ENCODE measurements at places on chromosomes 12 and 14.
A peak's percentile ranks its signal among the peaks of the same experiment; 100 is the strongest.

DNA sequence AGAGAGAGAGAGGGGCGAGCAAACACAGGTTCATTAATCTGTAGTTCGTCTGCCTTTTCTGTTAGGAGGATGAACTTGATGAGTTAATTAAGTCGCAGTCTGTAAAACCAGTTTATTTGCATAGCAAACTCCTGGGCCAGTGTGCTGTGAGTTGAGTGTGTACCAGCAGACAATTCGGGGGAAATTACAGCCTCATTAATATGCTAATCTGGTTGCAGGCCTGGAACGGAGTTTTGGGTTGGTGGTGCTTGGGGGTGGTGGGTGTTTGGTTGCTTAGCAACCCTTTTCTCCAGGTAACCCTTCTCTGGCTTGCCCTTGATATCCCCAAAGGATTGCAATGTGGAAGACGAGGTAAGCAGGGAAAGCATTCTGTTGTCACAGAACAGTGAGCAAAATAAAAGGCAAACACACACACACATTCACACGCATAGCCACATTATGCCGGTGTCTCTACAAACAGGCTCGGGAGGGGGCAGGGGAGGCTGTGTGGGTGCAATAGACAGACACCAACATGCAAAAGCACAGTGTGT, 29.2 kb upstream of the LHX5 start:
- DNase-seq: no peak

GRCh38 chr14:76081642-76082041, 70.1 kb upstream of the GPATCH2L start:
- no peak for DNase-seq

DNA sequence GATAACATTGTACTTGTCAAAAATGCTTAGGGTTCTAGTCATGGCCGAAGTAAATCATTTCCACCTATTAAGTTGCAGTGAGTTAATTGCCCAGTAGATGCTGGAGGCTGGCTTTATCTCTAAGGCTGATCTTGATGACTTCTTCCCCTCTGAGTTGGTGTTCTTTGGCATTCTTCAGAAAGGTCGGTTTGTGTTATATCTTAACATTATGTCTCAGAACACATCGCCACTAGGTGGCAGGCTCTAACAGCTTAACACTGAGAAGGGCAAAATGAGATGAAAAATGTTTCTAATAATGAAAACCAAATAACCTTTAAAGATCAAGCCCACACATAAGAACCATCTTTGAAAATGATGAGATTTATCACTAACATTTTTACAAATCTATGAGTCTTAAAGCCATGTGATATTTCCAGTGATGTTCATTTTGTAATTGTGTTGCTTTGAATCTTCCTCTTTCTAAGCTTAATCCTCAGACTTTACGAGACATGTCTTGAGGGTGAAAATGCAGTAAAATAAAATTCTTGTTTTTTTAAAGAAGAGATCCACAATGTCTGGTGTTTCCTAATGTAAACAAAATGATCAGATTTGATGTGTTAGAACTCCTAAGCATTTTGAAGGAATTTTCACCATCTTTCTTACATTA, 28.6 kb downstream of the SUDS3 start:
- peak; percentile 16 for DNase-seq

- DNase-seq: no peak
Observed at GRCh38 chr12:51082561-51083125, 753 bp downstream of the CSRNP2 start.

- no peak for DNase-seq
Observed at GRCh38 chr12:28097221-28097620, 93.0 kb upstream of the CCDC91 start.

DNA sequence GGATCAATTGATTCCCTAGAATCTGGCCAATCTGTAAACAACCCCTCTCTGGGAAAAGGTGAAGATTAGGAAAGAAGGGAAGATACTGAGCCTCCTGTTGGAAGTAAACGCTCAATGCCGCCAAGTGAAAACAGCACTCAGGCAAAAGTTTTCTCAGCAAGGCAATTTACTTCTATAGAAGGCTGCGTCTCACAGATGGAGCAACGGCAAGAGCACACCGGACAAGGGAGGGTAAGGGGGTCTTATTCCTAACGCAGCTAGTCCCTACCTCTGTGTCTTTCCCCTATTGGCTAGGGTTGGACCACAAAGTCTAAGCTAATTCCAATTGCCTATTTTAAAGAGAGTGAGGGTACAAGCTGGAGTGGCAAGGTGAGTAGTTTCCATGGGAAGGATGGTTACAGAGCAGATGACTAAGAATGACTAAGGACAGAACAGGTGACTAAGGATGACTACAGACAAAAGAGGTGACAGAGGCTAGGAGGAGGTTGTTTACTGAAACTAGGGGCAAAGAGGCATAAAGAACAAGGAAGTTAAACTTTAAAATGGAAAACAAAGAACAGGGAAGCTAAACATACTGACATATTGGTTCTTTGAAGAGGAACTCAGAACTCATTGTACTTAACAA, 5.6 kb upstream of the TTC9 start:
- DNase-seq: no peak

GRCh38 chr14:98501836-98502235, 770.2 kb downstream of the BCL11B start:
- DNase-seq: peak; percentile 25

GRCh38 chr14:88333036-88333435, 10.0 kb upstream of the KCNK10 start:
- no peak for DNase-seq

DNA sequence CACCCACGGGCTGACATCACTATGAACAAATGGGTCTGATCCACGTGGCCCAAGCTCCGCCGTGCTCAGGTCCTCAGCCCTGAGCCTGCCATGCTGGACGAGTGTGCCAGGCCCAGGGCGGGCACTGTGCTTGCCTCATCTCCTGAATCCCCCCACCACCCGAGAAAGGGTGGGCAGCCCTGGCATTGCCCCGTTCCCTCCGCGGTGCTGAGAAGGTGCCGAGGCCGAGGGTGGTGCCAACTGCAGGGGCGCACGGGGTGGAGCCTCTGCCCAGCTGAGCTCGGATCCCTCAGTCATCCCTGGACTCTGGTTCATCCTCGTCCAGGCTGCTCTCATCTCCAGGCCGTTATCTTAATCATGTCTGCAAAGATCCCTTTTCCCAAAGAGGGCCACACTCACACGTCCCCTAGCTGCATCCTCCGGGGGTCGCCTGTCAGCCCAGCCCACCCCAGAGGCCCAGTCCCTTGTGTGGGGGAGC, 60.6 kb downstream of the NOC4L start:
- DNase-seq: no peak

DNA sequence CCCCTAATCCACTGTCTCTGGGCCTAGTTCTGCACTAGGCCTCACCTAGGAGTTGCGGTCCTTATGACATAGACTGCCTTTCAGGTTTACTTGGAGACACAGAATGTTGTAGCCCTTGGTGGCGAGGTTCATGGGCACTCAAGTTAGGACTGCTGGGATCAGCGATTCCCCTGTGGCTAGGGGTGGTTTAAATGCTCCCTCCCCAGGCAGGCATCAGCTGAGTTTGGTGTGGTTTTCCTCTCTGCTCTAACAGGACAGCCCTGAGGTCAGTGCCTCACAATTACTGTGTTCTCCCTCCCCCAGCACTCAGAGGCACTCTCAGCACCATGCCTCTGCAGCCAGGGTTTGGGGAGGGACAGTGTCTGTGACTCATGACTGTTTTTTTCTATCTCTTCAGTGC, 22.2 kb upstream of the RDH16 start:
- no peak for DNase-seq

DNA sequence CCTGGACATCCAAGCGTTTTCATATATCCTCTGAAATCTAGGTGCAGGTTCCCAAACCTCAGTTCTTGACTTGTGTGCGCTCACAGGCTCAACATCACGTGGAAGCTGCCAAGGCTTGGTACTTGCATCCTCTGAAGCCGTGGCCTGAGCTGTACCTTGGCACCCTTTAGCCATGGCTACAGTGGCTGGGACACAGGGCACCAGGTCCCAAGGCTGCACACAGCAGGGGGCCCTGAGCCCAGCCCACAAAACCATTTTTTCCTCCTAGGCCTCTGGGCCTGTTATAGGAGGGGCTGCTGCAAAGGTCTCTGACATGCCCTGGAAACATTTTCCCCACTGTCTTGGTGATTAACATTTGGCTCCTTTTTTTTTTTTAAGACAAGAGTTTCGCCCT, 11.6 kb upstream of the FAM177A1 start:
- DNase-seq: no peak

- DNase-seq: no peak
Observed at GRCh38 chr12:94290353-94290752, 142.0 kb downstream of the PLXNC1 start.
